ENCODE measurements at places on chromosomes 16 and 17.

DNA sequence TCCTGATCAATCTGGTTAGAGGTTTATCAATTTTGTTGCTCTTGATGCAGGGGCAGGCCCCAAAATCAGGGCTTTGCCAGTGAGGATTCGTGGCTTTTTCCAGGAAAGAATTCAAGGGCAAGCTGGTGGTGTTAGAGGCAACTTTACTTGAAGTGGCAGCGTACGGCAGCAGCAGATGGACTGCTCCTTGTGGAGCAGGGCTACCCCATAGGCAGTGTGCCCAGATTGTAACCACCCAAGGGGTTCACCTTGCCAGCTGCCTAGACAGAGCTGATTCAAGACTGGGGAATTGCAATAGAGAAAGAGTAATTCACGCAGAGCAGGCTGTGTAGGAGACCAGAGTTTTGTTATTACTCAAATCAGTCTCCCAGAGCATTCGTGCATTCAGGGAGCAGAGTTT lies 16.7 kb downstream of the DRC7 start:
- no peak for DNase-seq

DNA sequence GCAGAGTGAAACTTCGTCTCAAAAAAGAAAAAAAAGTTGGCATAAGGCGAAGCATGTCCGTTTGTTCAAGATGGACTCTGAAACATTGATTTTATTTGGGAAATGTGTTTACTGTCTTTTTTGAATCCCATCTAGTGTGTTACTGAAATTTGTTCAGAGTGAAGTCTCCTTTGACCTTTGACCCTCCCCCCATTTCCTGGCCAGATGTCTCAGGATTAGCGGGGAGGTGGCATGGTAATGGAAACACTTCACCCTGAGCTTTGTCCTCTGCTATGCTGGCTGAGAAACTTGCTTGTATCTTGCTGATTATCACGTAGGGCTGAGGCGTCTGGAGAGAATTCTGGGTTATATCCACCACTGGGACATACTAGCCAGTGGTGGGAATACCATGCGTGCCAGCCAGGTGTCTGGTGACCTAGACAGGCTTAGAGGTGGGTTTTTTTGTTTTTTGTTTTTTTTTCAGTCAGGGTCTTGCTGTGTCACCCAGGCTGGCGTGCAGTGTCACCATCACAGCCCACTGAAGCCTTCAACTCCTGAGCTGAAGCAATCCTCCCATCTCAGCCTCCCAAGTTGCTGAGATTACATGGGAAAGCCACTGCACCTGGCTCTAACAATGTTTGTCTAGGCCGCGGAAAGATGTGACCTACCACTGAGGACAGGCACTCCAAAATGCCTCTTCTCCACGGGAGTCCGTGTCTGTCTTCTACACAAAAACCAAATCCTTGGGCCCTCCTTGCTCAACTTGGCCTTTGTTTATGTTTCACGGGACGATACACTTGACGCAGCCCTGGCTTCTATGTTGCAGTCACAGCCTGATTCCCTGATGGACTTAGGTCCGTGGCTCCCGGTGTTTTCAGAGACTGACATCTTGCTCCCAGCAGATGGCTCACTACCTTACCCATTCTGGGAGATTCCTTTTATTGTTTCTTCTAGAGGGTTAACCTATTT lies 6.6 kb upstream of the GALK1 start:
- DNase-seq, result peak; percentile 49

DNA sequence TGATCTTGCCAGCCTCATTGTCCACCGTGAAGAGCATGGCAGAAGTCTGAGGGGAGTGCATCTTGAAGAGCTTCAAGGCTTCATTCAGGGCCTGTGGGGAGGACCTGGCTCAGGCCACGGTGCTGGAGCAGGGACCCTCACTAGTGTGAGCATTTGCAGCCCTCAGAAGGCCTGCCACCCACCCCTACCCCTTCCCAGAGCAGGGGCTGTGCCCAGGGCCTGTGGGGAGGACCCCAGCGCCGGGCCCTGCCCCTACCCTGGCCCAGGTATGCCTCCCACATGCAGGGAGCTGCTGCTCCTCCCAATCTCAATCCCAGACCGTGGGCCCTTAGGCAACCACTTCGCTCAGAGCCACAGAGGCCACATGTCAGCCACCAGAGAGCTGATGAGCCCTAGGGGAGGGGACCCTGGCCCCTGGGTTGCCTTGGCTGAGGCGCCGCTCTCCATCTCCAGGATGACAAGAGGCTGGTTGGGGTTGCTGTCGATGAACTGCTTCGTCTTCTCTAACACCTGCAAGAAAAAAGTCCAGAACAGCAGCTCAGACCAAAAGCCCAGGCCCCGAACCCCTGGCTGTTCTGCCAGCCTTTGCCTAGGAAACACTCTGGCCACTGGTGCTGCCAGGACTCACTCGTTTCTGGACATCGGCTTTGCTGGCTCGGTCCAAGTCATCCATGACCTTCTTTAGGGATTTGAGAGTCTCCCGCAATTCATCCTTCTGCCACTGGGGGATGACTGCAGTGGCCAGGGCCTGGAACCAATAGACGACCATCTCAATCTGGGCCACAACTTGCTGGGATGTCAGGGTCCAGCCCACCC lies 1.8 kb upstream of the EXOSC6 start:
- no peak for DNase-seq

DNA sequence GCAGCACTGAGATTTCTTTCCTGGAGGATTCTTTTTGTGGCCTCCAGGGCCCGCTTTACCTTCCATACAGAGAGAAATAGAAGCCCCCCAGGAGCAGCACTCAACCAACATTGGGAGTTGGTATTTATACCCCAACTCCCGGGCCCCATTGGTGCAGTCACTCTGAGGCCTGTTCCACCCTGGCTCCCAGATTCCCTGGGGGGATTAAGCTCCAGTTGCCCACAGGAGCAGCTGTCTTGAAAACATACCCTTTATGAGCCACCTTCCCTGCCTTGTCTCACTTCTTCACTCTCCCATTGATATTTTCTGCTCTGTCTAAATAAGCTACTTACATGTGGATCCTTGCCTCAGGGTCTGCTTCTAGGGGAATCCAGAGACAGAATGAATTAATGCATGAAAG lies 167.8 kb downstream of the KATNIP start:
- DNase-seq, result no peak

GRCh38 chr17:63474174-63474573 lies 2.7 kb upstream of the ACE start:
- DNase-seq, result no peak

- no peak for DNase-seq
These were observed 1793.0 kb downstream of the TP53TG3F start for GRCh38 chr16:35252356-35252936.

DNA sequence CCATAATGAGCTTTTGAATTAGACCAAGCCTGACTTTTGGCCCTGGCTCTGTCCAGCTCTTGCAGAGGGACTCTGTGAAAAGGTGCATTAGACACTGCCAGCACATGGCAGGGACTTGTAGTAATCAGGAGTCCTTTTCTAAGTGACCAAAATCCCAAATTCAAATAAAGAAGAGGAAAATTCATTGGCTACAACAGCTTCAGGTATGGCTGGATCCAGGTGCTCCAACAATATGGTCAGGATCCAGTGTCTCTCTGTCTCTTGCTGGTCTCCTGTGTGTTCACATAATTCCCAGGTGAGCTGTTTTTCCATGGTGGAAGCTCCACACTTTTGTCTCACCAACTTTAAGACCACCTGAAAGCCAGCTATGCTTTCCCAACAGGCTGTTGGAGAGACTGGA lies 358.8 kb upstream of the TNRC6C start:
- no peak for DNase-seq

DNA sequence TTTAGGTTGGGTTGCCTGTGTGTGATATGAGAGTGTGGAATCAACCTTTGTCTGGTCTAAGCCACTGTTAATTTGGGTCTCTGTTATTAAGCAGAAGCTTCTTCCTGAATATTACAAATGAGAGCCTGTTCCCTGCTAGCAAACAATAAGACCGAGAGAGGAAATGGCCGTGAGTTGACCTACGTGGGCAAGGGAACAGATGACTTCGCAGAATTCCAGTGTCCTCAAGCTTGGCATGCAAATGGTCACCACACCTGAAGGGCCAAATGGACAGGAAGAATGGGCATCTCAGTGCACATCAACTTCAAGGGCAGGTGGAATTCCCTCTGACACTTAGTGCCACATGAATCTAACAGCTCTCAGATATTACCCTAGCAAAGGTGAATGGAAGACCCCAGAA lies 250.8 kb upstream of the FOXF1 start:
- no peak for DNase-seq

- DNase-seq, result no peak
These were observed 80.7 kb downstream of the HELZ start for GRCh38 chr17:67164302-67164701.

GRCh38 chr17:7177191-7177953 lies 1.8 kb downstream of the ASGR1 start:
- DNase-seq, result peak; percentile 75

- DNase-seq, result no peak
These were observed 499.1 kb upstream of the CDH5 start for GRCh38 chr16:65867276-65867960.

- DNase-seq, result no peak
These were observed 98.7 kb downstream of the HS3ST2 start for GRCh38 chr16:22912654-22913053.

DNA sequence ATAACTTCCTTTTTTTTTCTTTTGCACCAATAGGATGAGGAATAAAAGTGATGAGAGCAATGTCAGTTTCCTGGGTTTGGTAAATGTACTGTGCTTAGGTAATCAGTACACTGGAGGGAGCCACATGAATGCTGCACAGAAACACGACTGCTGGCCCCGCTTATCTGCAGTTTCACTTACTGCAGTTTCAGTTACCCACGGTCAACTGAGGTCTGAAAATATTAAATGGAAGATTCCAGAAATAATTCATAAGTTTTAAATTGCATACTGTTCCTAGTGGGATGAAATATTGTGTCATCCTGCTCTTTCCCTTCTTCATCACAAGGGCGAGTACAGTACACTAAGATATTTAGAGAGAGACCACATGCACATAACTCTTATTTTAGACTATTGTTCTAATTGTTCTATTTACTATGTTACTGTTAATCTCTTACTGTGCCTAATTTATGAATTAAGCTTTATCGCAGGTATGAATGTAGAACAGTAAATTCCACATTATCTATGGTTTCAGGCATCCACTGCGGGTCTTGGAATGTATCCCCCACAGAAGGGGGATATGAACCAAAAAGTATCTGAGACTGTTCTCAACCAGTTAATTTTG lies 6.4 kb upstream of the LGALS3BP start:
- DNase-seq, result no peak

- DNase-seq, result no peak
These were observed 19.3 kb downstream of the SHMT1 start for GRCh38 chr17:18344021-18344420.

GRCh38 chr16:81585785-81586184 lies 141.2 kb downstream of the CMIP start:
- DNase-seq, result no peak

- DNase-seq, result no peak
These were observed 22.1 kb downstream of the IRF8 start for GRCh38 chr16:85921026-85921425.

GRCh38 chr17:43360376-43360738 lies 38.4 kb upstream of the ARL4D start:
- DNase-seq, result no peak

- DNase-seq, result no peak
These were observed 3.6 kb downstream of the SOST start for GRCh38 chr17:43754947-43755346.

- no peak for DNase-seq
These were observed 33.9 kb downstream of the DCUN1D3 start for GRCh38 chr16:20866145-20866772.

- DNase-seq, result no peak
These were observed 40.7 kb upstream of the SMURF2 start for GRCh38 chr17:64702815-64703214.

DNA sequence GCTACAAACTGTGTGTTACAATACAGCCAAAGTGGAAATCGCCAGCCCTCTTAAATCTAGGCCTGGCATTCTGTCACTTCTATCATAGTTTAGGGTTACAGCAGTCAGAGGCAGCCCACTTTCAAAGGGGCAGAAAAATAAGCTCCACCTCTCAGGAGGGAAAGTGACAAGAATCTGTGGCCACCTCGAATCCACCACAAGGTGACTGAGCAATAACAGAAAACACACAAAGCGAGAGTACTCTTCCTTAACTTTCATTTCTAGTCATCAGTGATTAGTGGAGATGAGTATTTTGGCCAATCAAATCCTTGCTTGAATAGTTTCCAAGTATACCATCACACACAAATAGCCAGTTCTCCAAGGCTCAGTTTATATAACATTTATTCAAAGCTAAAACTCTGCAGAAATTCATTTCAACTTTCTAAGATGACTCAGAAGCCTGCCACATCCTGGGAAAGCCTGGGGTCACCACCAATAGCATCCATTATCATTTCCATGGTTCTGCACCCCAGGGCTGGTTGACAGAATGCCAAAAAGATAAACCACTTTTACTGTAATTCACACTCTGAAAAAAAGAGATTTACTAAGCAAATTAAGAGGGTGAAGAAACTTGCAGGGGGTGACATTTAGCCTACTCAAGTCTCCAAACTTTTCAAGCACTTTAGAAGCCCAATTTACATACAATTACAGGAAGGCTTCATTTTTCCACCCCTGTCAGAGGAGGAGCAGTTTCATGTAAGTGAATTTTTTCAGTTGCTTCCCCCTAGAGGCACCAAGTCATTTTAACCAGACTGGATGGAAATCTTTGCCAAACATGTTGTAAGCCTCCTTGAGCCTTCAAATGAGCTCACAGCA lies 66.8 kb downstream of the SALL1 start:
- DNase-seq, result no peak

- DNase-seq, result peak; percentile 31
These were observed 8.5 kb downstream of the HASPIN start for GRCh38 chr17:3732210-3732621.

DNA sequence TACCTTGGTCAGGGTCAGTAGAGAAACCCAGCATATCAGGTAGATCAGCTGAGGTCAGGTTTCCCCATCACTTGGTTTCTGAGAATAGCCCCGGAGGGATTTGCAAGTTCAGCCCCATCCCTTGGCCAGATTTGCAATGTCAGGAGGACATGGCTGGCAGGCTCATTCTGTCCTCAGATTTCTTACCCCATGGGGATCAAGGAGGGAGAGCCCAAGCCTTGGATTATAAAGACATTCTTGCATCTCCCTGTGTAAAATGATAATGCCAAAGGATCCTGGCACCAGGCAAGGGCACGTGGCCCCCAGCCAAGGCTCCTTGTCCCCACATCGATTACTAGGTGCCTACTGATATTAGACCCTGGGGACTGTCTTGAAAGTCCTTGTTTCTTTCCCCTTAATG lies 53.2 kb downstream of the MYH3 start:
- no peak for DNase-seq

DNA sequence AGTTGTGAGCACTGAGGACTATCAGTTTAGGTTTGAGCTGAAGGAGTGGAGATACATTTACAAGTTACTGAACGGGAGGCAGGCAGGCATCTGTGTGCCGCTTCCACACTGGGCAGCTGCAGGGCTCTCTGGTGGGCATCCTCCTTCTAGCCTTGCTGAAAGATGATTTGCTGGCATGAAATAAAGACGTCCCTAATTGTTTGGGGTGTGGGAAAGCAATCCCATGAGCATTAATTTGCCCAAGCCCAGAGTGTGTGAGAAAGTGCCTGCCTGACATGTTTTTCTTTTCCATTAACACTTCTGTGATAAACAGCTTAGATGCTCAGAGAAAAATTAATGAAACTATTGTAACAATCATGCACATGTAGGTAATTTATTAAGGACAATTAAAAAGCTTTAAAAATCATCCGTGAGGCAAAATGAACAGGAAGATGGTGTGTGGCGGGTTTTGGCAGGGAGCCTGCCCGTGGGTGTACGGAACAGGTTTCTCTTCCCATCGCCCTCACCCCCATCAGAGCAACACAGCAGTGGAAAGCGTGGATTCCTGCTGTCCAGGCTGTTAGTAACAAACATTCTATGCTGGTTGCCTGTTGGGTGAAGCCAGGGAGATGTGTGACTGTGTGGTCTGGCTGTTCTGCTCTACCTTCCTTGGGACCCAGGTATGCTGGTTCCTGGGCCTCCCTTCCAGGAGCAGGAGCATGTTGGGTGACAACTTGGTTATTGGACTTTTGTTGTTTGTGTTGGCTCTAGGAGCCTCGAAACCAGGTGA lies 191.9 kb downstream of the MSI2 start:
- DNase-seq, result no peak

All from mucosa of descending colon (tissue), 3 donors.